ENCODE measurements at places on chromosomes 13 and 19.

DNA sequence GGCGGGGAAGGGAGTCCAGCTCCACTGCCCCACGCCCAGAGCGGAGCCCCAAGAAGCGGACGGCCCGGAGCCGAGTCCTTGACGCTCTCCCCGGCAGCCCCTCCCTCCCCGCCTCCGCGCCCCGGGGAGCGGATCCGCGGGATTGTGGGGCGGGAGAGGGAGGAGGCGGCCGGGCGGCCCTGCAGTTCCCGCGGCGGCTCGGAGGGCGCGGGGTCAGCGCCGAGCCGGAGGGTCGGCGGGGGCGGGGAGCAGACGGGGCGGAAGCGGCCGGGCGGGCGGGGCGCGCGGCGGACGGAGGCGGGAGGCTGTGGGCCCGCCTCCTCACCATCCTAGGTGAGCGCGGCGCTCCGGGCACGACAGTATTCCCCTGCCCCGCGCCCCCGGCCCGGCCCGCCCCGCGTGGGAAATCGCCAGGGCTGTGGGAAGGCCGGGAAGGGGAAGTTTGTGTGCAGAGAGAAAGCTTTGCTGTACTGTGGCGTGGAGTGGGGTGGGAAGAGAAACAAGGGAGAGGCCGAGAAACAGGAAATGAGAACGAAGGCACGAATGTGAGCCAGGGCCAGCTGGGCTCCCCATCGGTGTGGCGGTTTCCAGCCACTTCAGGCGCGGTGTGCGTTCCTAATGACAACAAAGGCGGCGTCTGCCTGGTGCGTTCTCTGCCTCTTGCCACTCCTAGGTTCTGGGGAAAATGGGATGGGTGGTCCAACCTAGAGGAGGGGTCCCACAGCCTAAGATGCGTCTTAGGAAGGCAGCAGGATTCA lies 1.3 kb upstream of the KLF12 start:
- DNase-seq: peak; percentile 63

DNA sequence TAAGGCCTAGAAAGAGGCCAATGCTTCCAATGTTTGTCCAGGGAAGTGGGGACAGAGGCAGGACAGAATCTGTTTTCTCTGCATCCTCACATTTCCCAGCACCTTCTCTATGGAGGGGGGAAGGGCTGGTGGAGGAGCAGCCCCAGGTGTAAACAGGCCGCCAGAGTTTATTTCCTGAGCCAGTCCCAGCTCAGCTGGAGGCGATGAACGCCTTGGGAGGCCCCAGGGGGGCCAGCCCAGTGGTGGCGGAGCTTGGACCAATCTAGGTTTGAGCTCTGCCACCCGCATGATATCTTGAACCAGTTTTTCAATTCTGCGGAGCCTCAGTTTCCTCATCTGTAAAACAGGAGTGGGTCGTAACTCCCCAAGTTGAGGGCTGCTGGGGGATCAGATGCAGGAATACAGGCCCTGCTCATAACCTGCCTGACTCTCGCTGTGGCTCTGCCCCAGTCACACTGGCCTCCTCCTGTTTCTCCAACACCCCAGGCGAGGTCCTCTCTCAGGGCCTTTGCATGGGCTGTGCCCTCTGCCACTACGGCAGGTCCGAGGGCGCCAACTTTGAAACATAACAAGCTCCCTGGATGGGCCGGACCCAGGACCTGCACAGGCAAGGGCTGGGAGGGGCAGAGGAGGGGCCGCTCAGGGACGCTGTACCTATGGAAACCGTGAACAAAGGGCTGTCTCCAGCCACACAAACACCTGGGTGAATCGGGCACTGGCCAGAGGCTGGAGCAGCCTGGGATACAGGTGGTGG lies 1.1 kb downstream of the TNFAIP8L1 start:
- no peak for DNase-seq

DNA sequence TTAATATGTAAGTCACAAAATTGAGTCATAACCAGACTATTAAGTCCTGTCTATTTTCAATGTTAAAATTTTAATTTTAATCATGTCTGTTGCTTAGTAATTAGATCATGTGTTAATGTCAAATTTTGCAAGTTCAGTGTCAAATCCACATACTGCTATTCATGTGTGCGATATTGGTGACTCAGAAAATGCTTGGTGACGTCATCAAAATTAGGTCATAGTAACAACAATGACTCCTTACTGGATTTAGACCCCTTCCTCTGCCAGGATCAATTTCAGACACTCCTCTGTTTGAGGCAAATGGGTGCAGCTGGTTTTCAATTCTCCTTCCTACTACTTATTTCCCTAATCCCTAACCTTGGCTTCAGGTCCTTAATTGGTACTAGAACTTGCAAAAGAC lies 1394.3 kb upstream of the SLC10A2 start:
- no peak for DNase-seq

GRCh38 chr19:54158812-54159351 lies 639 bp downstream of the LENG1 start:
- no peak for DNase-seq

- DNase-seq: no peak
These were observed 16.0 kb upstream of the CLN5 start for GRCh38 chr13:76975863-76976262.

- DNase-seq: no peak
These were observed 77.3 kb downstream of the ZNF486 start for GRCh38 chr19:20244356-20244755.

All from GM04504 (cell line).